ENCODE measurements at places on chromosomes 1 and 21. TPM values are rescaled to one million over a fixed set of nuclear protein-coding genes. Genes with fewer than 3 reads are reported as not detected.
A peak's percentile ranks its signal among the peaks of the same experiment; 100 is the strongest.

DNA sequence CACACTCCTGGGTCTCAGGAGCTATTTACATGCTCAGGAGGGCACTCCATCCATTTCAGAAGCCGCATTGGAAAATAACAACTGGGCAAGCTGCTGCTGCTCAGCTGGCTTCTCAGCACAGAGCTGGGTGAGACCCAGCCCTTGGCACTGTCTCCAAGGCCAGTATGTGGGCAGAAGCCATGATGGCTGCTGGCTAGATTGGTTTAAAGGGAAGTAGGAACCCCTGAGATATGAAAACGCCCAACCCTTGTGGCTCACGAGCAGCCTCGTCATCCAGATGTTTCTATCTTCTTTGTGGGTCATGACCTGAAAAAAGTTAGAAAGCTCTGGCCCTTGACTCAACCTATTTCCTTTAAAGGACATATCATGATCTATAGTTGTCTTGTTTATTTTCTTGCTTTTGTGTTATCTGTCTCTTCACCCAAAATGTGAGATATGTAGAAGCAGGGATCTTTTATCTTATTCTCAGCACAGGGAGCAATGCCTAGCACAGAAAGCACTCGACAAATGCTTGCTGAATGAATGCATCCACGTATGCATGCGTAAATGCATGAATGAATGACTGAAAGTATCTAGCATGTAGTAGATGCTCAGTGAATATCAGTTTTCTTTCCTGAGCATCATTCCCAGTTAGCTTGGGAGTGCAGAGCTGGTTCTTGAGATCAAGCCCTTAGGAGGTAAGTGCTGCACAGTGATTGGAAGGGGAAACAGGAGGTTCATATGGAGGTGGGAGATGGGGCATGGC is 11.6 kb downstream of the MYBPH start:
- DNase-seq = no peak

DNA sequence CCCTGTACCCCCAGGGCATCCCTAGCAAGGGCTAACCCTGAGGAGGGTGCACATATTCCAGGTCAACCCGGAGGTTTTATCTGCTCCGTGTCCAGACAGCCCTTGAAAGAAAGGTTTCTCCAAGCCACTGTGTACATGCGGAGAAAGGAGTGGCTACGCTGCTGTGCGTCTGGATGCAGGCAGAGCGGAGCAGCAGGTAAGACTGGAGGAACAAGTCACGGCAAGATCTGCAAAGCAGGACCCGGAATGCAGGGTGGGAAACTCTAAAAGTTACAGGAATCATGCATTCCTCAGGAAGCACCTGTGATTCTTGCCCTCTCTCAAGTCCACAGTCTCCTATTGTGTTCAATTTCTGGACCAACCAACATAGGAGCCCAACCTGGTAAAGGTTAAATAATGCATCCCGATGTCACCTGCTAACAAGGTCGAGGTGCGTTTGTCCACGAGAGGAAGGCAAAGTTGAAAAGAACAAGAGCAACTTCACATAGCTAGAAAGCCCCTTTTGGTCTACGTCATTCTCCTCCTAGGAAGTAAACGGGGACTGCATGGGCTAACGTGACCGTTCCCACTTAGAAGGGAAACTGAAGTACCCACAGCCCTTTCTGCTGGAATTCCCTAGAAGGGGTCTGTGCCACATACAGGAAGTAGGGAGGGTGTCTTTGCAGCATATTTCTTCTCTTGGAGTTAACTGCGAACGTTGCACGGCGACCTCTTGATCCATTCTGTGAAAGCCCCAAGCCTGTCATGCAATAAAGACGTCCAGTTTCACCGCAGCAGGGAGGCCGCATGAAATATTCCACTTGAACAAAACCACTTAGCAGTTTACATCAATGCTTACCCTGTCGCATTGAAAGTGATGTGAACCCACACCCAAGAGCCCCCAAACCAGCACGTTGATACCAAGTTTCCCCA is 5.8 kb downstream of the TIAM1 start:
- peak; percentile 63 for DNase-seq

- DNase-seq = peak; percentile 7
Observed at GRCh38 chr1:19000065-19000464, 43.6 kb upstream of the IFFO2 start.

DNA sequence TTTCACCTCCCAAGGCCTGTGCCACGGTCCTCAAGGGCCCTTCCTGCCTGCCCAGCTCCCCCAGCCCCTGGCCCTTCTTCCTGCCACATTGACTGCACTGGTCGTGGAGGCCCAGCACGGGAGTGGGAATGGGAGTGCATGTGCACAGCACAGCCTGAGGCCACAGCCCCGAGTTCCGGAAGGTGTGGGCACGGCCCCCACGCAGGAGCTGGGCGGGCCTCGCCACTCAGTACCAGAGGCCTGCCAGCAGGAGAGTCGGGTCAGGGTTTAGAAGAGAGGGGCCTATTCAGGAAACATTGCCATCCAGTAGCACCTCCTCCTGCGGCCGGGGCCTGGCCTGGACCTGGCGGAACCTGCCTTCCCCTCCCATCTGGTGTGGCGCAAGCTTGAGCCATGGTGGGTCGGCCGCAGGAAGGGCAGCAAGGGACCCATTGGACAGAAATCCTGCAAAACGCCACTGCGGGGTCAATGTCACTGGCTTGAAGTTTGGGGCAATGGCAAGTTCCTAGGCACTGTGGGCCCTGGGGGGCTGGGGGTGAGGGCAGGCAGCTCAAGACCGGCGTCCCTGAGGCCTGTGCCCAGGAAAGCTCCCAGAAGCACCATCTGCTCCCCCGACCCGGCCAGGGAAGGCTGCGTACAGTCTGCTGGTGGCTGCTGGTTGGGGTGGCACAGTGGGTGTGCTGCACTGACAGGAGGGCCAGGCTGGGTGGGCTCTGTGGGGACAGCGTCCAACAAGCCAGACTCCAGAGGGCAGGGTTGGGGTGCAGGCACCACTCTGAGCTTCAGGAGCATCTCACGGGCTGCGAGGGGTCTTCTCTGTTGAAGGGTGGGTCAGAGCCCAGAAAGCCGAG is 1.8 kb upstream of the TMEM52 start:
- DNase-seq = no peak

Gene DCST1
- total RNA-seq = not detected
